CD4-positive, CD25-positive, alpha-beta regulatory T cell (primary cell): ENCODE measurements at places on chromosomes 3 and 15.

GRCh38 chr3:184632551-184633236 lies 71.1 kb downstream of the EPHB3 start:
- DNase-seq, result no peak

- no peak for DNase-seq
Measured at GRCh38 chr15:45641999-45642932, 7.4 kb downstream of the SQOR start.

- DNase-seq, result no peak
Measured at GRCh38 chr3:127701280-127701911, 28.6 kb downstream of the ABTB1 start.

DNA sequence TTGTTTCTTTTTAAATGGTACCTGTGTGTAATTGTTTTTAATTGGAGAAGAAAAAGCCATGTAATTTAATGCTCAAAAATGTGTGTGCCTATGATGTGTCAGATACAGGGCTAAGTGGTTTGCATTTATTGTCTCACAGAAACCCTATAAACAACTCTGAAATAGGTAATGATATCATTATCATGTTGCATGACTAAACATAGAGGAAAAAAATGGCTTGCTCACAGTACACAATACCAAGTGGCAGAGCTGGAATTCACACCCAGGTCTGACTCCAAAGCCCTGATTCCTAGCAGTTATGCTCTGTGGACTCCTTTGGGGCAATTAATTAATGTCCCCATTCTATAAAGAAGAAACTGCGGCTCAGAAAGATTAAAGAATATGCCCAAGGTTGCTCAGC lies 237.4 kb upstream of the TRIM42 start:
- DNase-seq, result no peak

DNA sequence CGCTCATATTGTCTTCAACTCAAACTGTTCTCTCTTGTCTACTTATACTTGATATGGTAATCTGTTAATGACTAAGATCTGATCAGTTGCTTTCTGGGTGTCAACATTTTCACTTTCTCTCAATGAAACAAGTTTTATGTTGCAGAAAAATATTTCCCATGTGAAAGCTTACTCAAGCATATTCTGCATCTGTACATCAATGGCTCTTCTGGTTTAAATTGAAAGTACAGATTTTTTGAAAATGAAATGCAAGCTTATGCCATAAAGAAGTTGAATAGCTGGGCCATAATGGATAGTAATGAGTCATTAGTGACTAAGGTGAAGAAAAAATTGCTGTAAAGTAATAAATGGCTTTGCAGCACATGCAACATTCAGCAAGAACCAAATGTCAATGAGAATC lies 140.7 kb downstream of the BCHE start:
- DNase-seq, result no peak
